ENCODE measurements at places on chromosomes 11 and 22.

GRCh38 chr11:92790926-92791616, 178.4 kb upstream of the MTNR1B start:
- DNase-seq, result no peak

- DNase-seq, result peak; percentile 79
These were observed 7.5 kb downstream of the HSPA8 start for GRCh38 chr11:123054301-123055065.

- DNase-seq, result no peak
These were observed 10.3 kb downstream of the EIF4G2 start for GRCh38 chr11:10798330-10798928.

DNA sequence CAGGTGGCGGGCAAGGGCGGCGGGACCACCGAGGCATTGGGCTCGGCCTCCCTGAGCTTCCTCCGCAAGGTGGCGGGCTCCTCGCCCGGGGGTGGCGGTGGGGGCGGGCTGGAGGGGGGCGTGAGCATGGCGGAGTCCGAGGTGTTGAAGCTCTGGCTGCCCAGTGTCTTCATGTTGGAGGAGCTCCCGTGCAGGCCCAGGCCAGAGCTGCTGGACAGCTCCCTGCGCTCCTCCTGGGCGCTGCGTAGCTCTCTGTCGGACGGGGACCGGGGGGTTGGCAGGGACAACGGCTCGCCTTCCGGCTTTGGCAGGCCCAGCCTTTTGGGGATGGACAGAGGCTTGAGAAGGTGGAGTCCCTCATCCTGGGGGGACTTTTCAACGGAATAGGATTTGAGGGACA, 43.9 kb upstream of the BID start:
- DNase-seq, result no peak

DNA sequence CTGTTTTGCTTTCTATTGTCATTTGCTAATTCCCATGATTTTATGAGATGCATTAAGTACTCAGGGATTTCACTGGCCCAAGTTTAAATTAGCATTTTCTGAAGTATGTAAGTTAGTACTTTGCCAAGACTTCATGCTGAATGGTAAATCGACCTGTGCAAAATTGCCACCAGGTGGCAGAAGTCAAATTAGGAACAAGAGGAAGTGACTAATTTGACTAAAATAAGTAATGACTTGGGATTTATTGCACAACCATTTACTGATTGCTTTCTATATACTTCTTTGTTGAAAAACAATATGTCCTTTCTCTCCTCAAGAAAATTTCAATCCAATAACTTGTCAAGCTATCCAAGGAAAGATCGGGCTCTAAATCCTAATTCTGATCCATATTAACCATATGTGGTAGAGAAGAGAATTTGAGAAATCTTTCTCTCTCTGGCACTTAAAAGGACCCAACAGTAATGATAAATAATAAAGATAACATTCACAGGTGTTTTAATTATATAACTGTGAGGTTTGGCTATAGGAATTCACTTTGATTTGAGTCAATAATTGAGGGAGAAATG, 253.7 kb upstream of the CHORDC1 start:
- DNase-seq, result peak; percentile 28

DNA sequence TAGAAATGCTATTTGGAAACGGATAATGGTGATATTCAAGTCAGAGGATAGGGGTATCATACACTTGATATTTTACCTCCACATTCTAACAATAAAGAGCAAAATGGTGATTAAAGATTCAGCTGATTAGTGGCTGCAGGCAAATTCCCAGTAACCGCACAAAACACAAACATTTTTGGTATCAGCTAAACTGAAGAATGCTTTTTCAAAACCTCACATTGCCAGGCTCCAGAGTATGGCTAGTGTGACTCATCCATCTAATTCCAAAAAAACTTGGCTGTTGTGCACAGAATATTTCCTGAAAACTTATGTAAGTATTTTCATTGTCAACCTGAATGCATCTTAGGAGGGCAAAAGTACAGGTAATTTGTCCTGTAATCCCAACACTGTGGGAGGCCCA, 10.9 kb downstream of the SRPRA start:
- peak; percentile 14 for DNase-seq

DNA sequence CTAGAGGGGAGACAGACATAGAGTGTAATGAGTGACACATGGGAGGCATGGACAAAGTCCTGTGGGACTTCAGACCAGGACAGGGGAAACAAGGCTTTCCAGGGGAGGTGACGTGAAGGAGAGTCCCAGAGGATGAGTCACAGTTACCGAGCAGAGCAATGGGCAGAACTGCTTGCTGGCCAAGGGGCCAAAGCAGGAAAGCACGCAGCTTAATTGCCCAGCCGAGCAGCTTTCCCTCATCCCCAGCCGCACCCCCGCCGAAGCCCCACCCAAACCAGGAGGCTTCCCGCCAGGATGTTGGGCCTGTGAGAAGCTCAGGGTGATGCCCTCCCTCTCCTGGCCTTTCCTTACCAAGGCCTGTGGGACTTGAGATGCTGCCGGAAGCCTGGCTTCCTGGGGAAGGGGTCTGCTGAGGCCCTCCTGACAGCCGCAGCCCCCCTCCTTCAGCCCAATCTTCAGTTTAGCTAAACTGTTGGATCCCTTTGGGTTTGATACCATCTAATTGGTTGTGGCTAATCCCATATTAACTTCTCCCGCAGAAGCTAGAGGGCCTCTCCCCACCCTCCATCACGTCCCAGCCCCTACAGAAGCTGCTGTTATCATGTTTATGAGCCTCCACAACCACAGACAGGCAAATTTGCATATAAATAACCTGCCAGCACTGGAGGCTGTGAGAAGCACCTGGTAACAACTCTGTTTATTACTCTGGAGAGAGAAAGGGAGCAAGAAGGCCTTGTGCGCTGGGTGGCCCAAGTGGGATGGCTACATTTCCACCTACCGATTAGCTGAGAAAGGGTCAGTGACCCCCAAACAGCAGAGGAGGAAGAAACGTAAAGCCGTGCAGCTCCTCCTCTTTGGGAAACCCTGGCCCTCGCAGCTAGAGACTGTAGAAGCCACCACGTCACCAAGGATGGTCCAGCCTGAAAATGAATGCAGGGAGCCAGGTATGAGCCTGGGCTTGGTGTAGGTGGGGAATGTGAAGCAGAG, 80.0 kb downstream of the TRIM29 start:
- DNase-seq, result no peak

DNA sequence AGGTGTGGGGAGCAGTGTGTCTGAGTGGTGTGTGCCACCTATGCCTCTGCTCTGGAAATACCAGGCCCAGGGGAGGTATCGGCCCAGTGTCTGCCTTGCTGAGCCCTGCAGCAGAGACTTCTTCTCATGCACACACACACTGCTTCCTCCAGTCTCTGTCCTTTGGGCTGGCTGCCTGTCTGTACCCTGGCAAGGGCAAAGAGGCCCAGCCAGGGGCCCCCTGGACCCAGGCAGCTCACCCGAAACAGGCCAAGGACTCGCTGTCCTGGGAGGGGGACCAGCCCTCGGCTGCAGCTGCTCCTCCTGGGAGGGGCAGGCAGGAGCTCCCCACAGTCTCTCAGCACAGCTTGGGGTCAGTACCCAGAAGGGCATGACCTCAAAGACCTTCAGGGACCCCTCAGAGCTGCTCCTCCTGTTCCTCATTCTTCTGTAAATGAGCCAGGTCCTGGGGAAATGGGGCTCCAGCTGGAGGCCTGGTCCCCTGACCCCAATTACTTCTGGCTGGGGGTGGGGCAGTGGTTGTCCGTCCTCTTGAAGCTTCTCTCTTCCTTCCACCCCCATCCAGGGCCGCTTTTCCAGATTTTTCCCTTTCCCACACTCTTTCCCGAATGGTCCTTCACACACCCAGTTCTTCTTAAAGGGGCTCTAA, 24.5 kb upstream of the ALX4 start:
- no peak for DNase-seq

DNA sequence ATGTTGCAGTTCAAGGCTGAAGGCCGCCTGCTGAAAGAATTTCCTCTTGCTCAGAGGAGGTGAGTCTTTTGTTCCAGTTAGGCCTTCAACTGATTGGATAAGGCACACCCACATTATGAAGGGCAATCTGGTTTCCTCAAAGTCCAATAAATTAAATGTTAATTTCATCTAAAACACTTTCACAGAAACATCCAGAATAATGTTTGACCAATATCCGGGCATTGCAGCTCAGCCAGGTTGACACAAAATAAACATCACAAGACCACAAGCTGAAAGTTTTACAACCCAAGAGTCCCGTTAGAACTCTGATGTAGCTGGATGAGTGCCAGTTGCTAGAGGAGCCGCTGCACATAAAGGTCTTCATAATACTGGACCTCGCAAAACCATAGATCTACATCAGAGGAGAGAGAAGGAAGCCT, 64.9 kb upstream of the EED start:
- DNase-seq, result peak; percentile 54

DNA sequence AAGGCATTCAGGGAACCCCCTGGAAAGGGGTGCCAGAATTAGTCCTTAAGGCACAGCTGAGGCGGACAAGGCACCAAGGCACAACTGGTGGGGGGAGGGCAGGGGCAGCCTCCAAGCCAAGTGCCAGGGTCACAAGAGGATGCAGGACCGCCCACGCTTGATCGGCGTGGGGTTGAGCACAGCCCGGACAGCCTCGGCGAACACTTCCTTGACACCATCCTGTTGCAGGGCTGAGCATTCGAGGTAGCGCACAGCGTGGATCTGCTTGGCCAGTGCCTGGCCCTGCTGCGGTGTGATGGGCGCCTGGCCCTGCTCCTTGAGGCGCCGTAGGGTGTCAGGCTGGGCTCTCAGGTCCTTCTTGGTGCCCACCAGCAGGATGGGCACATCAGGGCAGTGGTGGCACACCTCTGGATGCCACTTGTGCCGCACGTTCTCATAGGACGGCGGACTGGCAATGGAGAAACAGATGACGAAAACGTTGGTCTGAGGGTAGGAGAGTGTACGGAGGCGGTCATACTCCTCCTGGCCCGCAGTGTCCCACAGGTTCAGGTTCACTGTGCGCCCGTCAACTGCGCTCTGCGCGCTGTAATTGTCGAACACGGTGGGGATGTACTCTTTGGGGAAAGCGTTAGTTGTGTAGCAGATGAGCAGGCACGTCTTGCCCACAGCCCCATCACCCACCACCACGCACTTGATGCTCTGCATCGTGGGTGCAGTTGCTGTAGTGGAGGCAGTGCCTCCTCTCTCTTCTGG, 13.1 kb downstream of the RHOG start:
- DNase-seq, result no peak

GRCh38 chr22:37133304-37134018, 16.3 kb downstream of the IL2RB start:
- no peak for DNase-seq

DNA sequence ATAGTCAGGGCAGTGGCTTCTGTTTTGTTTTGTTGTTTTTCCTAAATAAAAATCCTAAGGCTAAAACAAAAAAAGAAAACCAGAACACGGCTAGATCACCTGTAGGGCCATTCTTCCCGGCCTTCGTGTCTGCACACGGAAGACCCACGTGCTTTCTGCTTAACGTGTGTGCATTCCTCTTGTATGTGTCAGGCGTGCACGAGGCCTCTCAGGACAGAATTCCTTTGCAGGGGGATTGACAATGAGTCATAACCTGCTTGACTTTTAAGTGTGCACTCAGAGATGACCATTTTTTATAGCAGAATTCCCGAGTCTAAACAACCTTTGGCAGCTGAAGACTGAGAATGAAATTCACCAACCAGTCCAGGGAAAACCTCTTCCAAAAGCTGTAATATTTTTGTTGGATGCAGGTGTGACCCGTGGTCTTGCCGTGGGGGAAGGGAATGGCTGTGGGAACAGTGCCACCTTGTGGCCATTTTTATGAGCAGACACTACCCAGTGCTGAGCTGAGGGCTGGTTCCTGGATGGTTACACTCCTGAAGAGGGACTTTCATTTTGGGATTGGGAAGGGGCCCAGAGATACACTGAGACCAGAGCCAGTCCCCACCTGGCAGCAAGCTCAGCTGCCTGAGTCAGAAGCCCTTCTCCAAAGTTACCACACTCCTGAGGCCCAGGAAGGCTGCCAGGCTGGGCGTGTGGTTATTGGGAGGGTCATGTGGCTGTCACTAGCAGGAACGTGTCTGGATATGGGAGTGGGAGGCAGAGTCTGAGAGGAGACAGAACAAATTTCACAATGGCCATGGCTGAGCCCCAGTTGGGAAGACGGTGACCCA, 35.7 kb upstream of the DKK3 start:
- peak; percentile 98 for DNase-seq

DNA sequence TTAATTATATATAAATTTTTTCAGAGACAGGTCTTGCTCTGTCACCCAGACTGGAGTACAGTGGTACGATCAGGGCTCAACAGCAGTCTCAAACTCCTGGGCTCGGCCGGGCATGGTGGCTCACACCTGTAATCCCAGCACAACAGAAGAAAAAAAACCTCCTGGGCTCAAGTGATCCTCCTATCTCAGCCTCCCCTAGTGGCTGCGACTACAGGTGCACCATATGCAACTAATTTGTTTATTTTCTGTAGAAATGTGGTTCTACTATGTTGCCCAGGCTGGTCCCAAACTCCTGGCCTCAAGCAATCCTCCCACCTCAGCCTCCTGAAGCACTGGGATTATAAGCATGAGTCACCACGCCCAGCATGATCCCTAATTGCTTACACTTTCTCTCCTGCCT, 56.1 kb upstream of the SLC35C1 start:
- DNase-seq, result no peak

- DNase-seq, result no peak
These were observed 565.5 kb upstream of the ANO3 start for GRCh38 chr11:25766332-25767015.

- DNase-seq, result no peak
These were observed 194.0 kb upstream of the KIRREL3 start for GRCh38 chr11:127194521-127194920.

DNA sequence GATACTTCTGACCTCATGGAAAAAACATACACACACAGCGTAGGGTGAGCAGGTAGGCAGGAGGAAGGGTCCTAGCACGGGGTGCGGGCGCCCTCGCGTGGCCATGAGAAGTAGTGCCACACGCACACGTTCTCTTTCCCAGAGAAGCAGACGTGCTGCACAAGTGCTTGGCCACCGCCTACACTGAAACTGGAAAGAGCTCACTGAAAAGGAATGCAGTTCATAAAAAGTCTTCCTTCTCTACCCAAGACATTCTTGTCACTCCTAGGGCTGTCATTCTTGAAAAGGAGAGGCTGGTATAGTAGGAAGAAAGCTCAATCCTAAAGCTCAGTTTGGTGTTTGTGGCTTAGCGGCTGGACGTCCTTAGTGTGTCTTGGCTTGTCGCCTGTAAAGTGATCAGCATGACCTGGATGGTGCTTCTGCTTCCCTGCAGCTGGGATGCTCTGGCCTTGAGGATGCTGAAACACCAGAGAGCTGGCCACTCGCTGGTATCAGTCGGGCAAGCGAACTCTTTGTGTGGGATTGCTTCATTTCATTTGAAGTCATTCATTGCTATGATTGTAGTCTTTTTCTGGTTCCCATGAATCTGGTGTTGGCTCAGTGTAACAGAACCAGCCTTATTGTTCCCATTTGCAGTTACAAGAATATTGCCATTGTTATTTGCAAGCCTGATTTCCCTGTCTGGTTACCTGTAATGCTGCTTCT, 303.8 kb downstream of the NTM start:
- DNase-seq, result peak; percentile 60

DNA sequence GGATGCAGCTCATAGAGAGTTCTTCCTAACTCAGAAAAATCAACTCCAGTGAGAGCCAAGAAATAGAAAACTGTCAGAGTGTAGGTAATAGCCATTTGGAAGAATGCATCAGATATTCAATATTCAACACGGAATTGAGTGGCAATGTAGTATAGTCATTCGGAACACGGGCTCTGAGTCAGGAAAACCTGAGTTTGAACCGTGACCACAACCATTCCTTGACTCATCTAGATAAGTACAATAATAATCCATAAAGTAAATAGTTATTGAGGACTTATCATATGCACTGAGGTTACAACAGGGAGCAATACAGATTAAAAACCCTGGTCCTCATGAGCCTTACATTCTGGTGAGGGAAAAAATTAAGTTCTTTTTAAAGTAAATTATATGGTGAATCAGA, 62.6 kb upstream of the PHF21A start:
- DNase-seq, result no peak
